Stimulated activated CD8-positive, alpha-beta memory T cell treated with anti-CD3 and anti-CD28 coated beads, Interleukin-2, amount 100 ng/mL, for 48 hours (primary cell): ENCODE measurements at places on chromosomes 2 and 18.

DNA sequence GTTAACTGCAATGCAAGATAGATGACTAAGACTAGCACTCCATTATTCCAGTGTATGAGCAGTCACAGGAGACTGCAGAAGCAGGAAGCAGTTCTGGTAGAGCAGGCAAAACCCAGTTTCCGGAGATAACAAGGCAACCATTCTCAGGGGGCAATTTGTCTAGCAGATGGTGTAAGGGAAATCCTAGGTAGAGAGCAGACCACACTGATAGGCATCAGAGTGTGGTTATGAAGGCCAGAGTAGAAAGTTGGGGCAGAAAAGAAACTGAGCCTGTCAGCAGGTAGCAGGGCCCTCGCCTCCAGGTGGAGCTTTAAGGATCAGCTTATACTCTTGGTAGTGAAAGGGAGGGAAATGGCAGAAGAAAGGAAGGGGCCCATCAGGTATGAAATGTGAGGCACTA is 164.4 kb downstream of the PDE11A start:
- no peak for DNase-seq

GRCh38 chr2:98093611-98094010 is 6.6 kb downstream of the VWA3B start:
- DNase-seq: no peak

DNA sequence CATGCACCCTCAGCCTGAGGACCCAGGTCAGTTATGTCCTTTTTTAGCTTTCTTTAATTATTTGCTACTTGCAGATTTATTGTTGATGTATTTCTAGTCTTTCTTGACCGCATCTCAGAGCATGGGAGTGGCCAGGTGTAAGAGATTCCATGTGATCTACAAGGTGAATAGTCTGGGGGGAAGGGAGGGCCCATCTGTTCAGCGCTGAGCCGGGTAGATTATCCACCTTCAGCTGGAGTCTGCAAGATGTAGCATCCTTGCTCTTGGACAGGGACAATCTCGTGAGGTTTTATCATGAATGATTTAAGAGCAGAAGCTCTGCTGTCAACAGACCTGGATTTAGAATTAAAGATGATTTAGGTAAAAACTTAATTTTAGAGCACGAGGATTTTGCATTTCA is 12.0 kb upstream of the DGKD start:
- no peak for DNase-seq

DNA sequence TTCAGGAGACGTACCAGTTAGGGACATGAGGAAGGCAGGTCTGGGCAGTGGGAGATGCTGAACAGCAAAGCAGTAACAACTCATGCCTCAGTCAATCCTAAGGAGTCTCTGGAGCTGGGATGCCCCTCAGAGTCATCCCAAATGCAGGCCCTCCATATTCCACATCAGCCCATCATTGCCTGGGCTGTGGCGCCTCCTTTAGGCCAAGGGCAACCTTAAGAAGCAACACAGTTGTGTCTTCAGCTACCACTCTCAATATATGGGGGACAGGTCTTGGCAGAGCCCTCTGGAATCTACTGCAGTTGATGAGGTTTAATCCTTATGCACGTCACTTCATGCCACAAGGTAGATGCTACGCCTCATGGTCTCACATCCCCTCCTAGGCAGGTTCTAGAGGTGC is 682.0 kb upstream of the RAB6C start:
- DNase-seq: no peak

- no peak for DNase-seq
Measured at GRCh38 chr18:76444446-76445105, 50.5 kb downstream of the ZNF516 start.

DNA sequence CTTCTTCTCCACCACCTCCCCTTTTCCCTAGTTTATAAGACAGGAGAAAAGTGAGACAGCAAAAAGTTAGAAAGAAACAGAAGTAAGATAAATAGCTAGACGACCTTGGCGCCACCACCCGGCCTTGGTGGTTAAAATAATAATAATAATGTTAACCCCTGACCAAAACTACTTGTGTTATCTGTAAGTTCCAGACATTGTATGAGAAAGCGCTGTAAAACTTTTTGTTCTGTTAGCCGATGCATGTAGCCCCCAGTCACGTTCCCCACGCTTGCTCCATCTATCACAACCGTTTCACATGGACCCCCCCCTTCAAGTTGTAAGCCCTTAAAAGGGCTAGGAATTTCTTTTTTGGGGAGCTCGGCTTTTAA is 1.5 kb upstream of the BUB1 start:
- DNase-seq: no peak

DNA sequence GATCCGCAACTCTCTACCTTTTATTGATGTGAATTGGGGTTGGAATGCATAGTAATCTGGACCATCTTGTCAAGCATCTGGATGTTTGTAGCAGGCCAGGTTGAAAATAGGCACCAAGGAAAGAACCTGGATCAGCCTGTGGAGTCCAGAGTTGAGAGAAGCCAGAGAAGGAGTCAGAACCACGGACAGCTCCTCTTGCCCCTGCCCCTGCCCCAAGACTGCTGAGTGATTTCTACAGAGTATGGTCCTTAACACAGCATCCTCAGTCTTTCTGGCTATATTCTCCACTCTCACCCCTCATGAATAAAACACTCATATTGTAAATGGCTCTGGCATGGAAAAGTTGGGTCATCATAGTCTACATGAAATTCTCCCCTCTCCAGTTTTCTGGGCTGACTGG is 154.6 kb downstream of the LOXHD1 start:
- no peak for DNase-seq

DNA sequence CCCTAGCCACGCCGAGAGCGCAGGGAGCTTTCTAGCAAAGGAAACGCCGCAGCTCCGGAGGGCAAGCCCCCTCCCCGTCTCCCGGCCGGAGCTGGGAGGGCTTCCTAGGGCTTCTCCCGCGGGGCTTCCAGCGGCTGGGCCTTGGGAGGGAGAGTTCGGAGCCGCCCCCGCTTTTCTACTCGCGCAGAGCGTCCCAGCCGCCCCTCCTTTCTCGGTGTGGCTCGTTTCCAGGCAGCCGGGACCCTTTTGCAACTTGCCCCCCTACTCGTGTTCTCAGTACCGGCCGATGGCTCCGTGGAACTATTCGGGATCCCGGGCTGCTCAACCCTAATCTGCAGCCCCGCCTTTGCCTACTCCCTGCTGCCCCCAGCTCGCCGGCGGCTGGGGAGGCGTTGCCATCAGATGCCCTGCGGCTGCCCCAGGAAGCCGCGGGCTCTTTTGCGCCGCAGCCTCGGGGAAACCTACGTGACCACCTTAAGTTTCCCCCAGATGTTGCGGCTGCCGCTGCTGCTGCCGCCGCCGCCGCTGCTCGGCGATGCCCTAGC is 1.5 kb upstream of the NR4A2 start:
- DNase-seq: peak; percentile 75

DNA sequence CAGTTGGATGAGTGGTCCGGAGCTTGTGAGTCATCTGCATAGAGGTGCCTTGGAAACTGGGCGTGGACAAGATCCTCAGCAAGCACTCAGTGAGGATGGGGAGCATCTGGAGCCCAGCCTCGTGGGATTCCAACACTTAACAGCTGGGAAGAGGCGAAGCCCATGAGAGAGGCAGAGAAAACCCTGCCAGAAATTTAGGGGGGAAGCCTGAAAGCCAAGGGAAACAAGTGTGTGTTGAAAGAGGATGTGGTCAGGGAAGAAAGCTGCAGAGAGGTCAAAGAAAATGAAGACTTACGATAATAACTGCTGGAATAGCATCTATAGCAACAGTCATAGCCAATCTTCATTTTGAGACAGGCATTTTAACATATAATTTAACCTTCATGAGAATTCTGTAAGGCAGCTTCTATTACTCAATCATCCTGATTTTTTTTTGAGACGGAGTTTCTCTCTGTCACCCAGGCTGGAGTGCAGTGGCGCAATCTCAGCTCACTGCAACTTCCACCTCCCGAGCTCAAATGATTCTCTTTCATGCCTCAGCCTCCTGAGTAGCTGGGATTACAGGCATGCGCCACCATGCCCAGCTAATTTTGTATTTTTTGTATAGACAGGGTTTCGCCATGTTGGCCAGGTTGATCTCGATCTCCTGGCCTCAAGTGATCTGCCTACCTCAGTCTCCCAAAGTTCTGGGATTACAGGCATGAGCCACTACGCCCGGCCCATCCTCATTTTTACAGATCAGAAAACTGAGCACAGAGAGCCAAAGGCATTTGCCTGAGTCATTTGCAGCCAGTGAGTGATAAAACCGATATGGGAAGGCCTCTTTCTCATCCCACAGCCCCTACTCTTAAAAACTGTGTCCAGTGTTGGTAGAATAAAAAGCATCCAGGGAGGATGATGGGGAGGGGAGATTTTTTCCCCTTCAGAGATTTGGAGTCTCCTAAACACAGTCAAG is 214.4 kb upstream of the EPAS1 start:
- DNase-seq: no peak

- no peak for DNase-seq
Measured at GRCh38 chr2:27494944-27495554, at the start of gene FNDC4. FNDC4 (minus strand) TSS chr2:27495200; CDS start chr2:27494679, 521 bp downstream.

- DNase-seq: no peak
Measured at GRCh38 chr2:135456431-135456830, 74.6 kb downstream of the ZRANB3 start.

- DNase-seq: no peak
Measured at GRCh38 chr18:49499046-49499637, 12.1 kb upstream of the C18orf32 start.

DNA sequence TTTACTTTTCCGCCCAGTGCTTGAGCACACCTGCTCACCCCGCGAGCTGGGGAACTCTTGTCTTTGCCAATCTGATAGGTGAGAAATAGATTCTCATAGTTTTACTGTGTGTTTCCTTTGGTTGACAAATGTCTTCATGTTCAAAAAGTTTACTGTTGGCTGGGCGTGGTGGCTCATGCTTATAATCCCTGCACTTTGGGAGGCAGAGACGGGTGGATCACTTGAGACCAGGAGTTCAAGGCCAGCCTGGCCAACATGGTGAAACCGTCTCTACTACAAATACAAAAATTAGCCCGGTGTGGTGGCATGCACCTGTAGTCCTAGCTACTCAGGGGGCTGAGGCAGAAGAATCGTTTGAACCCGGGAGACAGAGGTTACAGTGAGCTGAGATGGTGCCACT is 10.3 kb downstream of the ODC1 start:
- no peak for DNase-seq

GRCh38 chr2:129716781-129717559 is 262.5 kb upstream of the RAB6C start:
- DNase-seq: no peak

DNA sequence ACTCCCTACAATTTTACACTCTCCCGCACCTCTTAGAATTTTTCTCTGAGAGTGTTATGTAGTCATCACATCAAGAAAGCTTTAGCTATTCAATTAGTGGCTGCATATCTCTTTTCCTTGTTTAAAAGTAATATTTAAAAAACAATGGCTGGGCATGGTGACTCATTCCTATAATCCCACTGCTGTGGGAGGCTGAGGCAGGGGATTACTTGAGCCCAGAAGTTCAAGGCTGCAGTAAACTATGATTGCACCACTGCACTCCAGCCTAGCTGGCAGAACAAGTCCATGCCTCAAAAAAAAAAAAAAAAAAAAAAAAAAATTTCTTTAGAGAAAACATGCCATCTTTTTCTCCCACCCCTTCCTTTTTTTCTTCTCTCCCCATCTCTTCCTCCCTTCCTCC is 44.3 kb downstream of the AQP4 start:
- no peak for DNase-seq

- no peak for DNase-seq
Measured at GRCh38 chr18:59001166-59001565, 136.5 kb downstream of the ZNF532 start.

GRCh38 chr2:71559080-71559827 is 105.9 kb downstream of the DYSF start:
- DNase-seq: no peak

DNA sequence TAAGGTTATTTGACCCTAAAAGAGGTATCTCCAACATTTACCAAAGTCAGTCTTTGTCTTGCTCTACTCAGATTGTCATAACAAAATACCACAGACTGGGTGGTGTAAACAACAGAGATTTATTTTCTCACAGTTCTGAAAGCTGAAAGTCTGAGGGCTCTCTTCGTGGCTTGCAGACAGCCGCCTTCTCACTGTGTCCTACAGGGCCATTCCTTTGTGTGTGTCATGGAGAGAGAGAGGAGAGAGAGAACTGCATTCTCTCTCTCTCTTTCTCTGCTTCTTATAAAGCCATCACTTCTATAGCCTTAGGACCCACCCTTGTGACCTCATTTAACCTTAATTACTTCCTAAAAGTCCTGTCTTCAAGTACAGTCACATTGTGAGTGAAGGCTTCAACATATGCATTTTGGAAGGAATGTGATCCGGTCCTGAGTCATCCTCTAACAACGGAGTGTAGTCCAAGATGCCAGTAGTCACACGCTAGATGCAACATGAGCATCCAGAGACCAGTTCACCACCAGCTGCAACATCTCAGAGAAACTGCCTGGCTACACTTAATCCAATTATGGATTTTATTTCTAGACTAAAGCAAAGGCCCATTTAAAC is 130.2 kb downstream of the CD226 start:
- no peak for DNase-seq

DNA sequence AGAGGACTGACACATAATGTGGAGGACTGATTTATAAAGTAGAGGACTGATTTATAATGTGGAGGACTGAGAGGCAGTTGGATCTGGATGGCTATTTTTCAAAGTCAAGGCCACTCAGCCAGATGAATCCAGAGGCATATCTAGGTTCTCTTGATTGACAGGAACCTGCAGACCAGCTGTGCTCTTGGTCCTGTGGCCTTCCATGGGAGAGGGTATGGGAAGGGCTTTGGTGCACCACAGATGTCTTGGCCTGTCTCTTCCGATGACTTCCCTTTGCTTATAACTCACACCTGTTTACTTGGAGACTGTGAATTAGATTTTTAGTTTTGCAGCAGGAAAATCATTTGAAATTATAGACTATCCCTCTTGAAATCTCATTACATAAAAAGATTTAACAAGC is 32.3 kb downstream of the AGAP1 start:
- no peak for DNase-seq

GRCh38 chr2:222993920-222994650 is 57.9 kb upstream of the KCNE4 start:
- DNase-seq: no peak

DNA sequence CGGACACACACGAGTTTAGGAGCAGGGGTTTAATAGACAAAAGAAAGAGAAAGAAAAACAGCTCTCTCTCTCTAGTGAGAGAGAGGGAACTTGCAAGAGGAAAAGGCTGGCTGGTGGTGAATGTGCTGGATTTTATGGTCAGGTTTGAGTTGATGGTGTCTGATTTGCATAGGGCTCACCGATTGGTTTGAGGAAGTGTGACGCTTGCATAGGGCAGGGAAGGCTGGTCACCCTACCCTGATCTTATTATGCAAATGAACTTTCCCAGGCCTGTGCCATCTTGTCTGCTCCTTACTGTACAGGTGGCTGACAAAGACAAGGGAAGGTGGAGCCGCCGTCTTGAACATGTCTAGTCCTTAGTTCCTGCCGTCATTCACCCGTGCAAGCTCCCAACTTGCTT is 408.9 kb downstream of the RIT2 start:
- DNase-seq: no peak

GRCh38 chr2:5530011-5530696 is 162.0 kb upstream of the SOX11 start:
- DNase-seq: no peak

DNA sequence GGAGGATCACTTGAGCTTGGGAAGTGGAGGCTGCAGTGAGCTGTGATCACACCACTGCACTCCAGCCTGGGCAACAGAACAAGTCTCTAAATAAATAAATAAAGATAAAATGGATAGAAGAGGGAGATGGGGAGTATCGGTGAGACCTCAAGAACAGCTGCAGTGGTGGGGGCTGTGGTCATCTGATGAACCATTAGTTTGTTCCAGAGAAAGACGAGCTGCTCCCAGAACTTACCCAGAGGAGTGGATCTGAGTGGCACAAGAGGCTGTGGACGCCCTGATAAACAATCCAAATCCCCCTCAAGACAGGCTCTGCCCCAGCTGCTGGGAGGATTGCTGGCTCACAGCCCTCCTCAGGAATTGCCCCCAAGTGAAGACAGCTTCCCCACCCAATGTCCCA is 26.7 kb downstream of the TMEM127 start:
- DNase-seq: no peak
